Kidney (tissue), 22 donors: ENCODE measurements at places on chromosomes 2 and 18.

DNA sequence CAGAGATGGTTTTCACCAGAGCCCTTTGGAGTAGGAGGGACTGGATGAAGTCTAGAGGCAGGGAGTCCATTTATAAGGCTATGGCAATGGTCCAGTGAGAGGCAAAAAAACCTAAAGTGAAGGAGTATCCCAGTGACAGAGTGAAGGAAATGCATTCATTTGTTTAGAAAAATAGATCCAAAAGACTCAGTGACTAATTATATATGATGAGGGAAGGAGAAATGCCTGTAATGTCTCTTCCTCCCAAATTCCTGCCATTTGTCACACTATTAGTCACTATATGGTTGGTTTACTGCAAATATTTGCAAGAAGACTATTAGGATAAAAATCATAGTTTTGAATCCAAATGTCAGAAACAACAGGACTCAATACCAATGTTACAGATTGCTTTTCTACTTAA is 104.2 kb downstream of the ZNF521 start:
- DNase-seq = no peak

DNA sequence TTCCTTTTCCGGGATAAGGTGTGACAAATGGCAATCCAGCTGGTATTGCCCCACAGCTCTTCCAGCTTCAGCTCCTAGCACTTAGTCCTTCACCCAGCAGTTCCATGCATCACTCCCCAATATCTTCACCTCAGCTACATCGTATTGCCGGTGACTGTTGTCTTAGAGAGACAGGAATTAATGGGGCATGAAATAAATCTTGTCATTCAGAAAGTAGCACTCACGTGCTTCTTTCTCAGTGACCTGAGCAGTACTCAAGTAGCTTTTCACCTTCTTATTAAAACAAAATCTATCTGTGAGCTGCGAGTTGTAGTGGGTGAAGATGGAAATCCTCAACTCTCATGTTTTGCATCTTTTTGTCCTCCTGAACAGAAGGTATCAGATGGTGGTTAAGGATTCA is 72.8 kb downstream of the PTH2R start:
- no peak for DNase-seq

DNA sequence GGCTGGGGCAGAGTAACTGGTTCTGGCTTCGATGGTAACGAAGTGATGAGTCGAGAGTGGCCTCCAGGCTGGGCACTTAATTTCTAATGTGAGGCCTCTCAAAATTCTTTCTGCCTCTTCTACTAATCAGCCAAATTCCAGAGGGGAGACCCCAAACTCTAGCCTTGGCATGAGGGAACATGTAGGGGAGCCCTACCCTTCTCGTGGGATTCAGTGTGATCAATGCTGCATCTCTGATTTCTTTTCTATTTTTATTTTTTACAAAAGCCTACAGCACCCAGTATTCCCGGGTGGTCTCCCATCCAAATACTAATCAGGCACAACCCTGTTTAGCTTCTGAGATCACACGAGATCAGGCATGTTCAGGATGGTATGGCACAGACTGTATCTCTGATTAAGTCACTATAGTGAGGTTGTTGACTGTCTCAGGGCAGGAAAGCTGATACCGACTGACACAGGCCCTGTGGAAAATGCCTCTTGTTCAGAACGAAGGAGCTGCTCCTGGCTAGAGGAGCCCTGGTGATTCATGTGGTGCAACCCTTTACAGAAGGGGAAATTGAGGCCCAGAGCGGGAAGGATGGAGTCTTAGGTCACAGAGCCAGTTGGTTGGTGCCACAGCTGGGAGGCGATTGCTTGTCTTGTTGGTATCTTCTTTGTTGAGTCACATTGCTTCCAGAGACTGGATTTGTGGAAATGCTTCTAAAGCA is 126.3 kb upstream of the HS6ST1 start:
- DNase-seq = no peak

- DNase-seq = no peak
Observed at GRCh38 chr18:35062408-35062807, 21.2 kb downstream of the MAPRE2 start.

- no peak for DNase-seq
Observed at GRCh38 chr2:24024018-24024417, 14.1 kb downstream of the MFSD2B start.

DNA sequence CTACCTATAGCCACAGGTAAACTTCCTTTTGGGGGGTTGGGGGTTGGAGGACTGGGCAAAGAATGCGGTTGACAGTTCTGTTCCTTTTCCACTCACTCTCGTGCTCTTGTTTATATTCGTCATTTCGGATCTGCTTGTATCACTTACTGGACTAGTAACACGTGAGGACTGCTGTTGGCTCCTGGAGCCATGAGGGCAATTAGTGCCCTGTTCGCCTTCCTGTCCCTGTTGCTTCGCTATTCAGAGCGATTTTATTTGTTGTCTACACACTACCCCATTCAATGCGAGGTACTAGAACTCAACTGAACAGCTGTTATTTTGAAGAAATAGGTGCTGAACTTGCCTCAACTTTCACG is 1.1 kb downstream of the KCNJ3 start:
- DNase-seq = peak; percentile 12

DNA sequence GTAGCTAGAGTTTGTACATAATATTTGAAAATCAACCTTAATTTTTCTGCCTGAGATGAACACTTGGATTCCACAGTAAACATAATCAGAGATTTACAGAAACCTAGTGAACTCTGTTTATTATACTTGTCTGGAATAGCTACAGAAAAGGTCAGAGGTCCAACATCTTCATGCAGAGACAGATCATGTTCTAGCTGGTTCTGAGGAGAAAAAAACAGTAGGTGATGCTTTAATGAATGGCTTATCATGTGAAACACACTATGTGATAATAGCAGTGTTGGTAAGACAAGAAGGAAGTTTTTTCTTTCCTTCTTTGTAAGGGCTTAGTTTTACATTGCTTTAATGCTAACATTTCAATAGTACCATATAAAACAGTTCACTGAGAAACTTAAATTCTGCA is 846.4 kb upstream of the ZEB2 start:
- DNase-seq = no peak
